ENCODE measurements at places on chromosomes 5 and 9.

DNA sequence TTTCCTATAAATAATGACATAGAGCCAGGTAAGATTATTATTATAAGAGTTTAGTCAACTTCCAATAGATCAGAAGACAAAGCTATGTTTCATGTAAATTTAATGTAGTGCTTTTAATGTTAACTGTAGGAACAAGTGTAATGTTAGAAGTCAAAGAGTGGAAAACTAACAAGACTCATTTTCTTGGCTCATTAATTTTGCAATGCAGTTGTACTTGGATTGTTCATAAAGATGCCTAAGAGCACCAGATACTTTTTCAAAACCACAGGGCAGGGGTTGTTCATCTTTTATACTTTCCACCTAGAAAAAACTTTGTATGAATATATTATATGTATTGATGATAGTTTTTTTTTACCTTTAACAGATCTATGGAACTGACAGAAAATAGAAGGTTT is 1705.3 kb upstream of the CDH9 start:
- no peak for DNase-seq

- DNase-seq: no peak
Measured at GRCh38 chr5:161098516-161098915, 246.5 kb upstream of the ATP10B start.

DNA sequence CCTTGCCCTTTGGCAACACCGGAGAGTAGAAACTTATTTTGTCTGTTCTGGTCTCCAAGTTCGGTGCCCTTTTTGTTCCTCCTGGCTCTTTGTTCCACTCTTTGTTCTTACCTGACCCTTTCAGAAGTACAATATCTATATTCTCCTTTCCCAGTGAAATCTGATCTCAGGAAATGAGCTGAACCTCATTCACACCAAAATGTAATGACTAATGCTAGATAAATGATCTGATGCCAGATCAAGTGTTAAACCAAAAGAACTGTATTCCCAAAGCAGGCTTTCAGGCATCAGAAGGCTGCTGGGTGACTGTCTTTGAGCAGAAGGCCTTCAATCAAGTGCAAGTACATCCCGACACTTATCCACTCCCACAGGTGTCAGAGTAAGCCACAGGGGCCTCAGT is 156.4 kb downstream of the SPOCK1 start:
- no peak for DNase-seq

- DNase-seq: no peak
Measured at GRCh38 chr5:67453111-67453905, 256.7 kb upstream of the CD180 start.

- DNase-seq: peak; percentile 59
Measured at GRCh38 chr5:131209506-131210150, 38.9 kb downstream of the LYRM7 start.

- no peak for DNase-seq
Measured at GRCh38 chr9:125523681-125524080, 183.3 kb downstream of the MAPKAP1 start.

GRCh38 chr5:63700241-63700640 is 262.0 kb downstream of the HTR1A start:
- no peak for DNase-seq

DNA sequence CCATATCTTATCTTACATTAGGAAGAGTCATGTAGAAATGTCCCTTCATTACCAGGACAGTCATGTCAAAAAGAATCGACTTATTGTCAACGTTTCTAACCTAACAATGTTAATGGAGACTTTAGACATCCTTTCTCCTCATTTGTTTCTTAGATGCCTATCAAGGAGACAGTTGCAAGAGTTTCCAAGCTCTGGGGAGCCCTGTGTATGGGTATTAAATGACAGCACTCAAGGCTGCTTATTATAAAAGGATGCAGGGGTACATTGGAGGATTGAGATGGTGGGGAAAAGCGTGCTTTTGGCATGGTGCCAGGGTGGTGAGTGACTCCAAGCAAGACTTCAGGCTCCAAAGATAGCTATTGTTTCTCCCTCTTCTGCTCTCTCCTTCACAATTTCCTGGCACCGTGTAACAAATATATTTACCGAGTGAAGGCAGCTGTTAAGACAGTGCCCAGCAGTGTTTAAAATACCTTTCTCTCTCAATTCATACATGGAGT is 461.3 kb upstream of the CLINT1 start:
- no peak for DNase-seq

DNA sequence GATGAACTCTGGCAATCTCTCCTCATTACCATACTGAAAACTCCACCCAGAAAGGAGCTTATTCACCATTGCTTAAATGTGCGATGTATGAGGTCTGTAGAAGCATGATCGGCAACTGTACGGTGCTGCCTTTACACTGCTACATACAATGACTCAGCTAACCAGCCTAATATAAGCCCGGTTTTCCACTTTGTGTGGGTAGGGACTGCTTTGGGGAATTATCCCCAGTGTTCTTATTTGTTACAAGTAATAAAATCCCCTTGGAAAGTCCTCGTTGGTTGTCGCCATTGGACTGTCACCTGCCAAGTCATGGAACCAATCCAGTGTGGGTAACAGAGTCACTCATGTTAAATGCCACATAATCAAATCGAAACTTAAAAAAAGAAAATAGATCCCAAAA is 23.5 kb upstream of the TENT2 start:
- no peak for DNase-seq

DNA sequence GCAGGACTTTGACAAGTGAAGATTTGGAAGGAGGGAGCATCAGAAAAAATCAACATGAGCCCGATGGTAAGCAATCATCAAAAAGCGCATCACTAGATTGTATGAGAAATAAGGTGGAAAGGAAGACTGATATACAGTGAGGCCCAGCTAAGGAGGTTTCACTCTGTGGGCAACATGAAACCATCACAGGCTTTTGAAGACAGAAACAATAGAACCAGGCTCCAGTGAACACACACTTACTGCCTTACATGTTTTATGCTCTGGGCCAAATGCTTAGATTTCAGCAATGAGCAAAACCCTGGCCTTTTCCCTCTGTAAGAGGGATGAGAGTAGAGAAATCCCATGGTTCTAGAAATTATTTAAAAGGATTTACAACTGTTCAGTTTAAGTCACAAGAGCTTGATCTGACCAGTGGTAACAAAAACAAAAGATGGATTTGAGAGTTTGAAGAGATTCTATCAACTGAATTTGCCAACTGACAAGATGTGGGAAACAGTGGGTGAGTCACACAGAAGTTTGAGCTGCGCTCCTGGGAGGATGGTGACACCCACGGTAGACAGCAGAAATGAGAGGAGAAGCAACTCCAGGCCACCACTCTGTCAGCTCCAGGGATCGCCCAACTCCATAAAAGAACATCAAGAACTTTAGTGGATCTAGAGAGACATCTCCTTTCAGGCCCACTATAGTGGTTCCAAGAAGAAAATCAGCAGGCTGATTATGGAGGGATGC is 261.8 kb downstream of the MCTP1 start:
- no peak for DNase-seq

- DNase-seq: peak; percentile 79
Measured at GRCh38 chr5:132019857-132020555, 8.5 kb upstream of the ACSL6 start.

GRCh38 chr5:132425009-132425937 is 55.8 kb downstream of the SLC22A5 start:
- peak; percentile 87 for DNase-seq

- no peak for DNase-seq
Measured at GRCh38 chr5:88391116-88391515, 122.5 kb upstream of the TMEM161B start.

GRCh38 chr9:137731947-137732813 is 113.4 kb downstream of the EHMT1 start:
- no peak for DNase-seq

DNA sequence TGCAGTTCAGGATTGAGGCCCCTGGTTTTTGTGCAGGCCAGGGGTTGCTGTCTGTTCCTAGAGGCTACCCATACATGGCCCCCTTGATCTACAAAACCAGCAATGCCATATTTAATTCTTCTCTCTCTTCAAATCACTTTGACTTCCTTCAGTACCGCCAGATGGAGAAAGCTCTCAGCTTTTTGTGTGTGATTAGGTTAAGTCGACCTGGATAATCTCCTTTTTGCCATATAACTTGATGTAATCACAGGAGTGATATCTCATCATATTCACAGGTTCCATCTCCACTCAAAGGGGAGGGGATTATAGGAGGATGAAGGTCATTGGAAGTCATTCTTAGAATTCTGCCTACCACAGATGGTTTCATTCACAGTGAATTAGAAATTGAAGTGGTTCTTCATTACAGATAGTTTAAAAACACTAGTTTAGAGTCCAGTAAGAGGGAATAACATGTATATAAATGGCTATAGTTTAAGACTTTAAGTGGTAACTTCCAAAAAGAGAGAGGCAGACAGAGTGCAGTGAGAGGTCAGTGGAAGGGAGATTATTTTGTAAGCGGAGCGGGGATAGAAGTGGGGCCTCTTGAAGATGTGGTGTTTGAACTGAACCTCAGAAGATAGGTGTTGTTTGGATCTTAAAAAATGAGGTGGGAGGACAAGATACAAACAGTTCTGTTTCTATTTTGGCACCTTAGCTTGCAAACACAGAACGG is 85.9 kb downstream of the GALNT10 start:
- DNase-seq: no peak

DNA sequence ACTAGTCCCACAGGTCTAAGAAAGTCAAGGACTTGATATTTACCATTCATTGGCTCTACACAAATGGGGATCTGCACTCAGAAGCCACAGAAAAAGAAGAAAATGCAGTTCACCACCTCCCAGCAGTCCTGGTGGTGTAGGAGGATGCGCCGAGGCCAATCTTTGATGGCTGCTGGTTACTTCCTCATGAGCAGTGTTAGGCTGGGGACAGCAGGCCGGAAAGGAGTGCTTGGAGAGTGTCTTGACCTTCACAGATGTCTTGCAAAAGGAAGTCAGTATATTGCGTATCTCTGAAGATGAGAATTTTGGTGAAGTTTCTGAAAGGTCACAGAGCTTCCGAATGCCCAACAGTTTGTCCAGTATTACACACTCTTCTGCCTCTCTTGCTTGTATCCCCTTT is 597.0 kb downstream of the EBF1 start:
- DNase-seq: no peak

- DNase-seq: no peak
Measured at GRCh38 chr9:95031711-95032461, 285.6 kb downstream of the FANCC start.

DNA sequence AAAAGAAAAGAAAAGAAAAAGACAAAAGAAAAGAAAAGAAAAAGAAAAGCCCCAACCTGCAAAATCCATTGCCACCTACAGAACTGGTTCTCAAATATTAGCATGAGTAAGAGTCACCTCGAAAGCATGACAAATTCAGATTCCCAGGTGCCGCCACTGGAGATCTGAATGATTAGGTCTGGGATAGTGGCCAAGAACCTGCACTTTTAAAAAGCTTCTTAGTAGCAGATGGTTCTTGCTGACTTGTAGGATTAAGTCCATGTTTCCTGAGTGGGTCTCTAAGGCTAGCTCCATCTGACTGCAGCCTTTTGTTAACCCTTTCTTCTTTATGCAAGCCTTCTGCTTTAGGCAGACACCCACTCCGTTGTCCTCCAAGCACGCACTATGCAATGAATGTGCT is 178.5 kb upstream of the CDH18 start:
- DNase-seq: no peak

DNA sequence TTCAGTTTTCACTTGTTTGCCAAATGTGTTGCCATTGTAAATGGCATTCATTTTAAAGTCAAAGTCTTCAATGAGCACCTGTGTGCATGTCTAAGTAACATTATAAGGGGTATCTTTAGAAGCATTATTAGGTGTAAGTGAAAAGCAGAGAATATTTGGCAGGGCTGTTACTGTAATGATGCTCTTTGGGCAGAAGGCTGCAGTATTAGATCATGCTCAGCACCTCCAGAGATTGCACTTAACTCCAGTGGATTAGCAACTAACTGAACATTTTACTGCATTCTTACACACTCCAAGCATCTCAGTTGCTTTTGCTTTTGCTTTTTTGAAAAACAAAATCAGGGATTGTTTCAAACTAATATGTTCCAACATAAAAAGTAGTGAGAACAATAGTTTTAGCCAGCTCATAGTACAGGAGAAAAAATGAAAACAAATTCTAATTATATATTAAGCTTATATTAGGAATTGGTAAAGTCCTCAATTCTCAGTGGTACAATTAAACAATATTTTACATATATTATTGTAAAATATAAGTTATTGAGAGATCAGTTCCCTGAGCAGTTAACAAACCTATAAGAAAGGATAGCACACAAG is 1740.9 kb upstream of the CDH9 start:
- DNase-seq: no peak

DNA sequence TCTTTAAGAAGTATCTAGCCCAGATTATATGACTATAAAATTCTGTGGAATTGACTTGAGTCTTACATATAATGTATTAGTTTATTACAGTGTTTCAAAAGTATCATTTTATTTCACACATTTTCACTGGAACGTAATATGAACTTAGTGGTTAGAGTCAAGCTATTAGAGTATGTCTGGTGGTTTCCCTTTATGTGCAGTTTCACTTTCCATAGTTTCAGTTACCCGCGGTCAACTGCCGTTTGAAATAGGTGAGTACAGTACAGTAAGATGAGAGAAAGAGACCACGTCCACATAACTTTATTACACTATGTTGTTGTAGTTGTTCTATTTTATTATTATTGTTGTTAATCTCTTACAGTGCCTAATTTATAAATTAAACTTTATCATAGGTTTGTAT is 50.5 kb downstream of the COMMD10 start:
- peak; percentile 7 for DNase-seq

DNA sequence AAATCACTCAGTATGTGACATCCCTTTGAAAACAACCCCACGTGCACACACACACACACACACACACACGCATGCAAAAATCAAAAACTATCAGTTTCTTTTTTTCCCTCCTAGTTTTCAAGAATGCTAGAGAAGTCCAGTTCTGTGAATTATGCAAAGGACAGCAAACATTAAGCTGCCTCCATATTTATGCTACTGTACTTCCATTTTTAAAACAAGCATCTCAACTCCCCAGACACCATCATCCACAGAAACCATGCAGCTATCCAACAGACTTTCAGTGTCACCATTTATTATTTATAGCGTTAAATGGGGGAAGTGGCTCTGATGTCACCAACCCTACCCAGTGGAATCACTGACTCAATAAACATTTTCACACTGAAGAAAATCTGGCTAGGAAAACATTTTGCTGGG is 1.6 kb downstream of the FBXW11 start:
- peak; percentile 44 for DNase-seq

- DNase-seq: no peak
Measured at GRCh38 chr5:13378091-13378490, 566.4 kb downstream of the DNAH5 start.

- DNase-seq: no peak
Measured at GRCh38 chr5:54695198-54695966, 177.8 kb downstream of the SNX18 start.

GRCh38 chr5:96808541-96808828 is 740 bp upstream of the ERAP1 start:
- DNase-seq: no peak

DNA sequence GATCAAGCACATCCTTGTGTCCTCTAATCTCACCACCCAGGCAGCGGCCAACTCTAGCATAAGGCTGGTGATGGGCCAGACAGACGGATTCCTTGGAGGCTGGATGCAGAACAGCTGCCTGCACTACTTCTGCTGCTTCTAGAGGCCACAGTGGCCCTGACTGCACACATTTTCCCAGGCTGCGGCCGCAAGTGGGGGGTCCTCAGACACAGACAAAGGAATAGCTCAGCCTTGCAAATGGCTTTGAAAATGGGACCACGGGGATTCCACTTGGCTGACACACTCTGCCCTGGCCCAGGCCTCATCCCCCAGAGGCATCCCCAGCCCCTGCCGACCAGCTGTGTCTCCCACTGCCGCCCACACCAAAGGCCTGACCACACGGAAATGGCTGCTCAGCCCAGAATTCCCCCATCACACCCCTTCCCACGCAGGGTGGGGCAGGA is 540.8 kb downstream of the BNC2 start:
- no peak for DNase-seq

All from stimulated activated CD4-positive, alpha-beta T cell treated with anti-CD3 and anti-CD28 coated beads, Interleukin-4, amount 100 ng/mL, for 4 hours (primary cell).